ENCODE measurements at places on chromosomes 6 and 20. TPM values are rescaled to one million over a fixed set of nuclear protein-coding genes. Genes with fewer than 3 reads are reported as not detected.
A peak's percentile ranks its signal among the peaks of the same experiment; 100 is the strongest.

The DUSP15 gene
- total RNA-seq, result 11.1 TPM

The IRAK1BP1 gene
- 5.9 TPM for total RNA-seq

The BACH2 gene
- total RNA-seq, result 22.8 TPM

The GPLD1 gene
- total RNA-seq, result 25.0 TPM

The TMEM170B gene
- 31.3 TPM for total RNA-seq

The MOCS3 gene
- 3.7 TPM for total RNA-seq

The ZNF831 gene
- total RNA-seq, result 5.2 TPM

The MCHR2 gene
- total RNA-seq, result 21.7 TPM

- no peak for DNase-seq
Measured at GRCh38 chr6:111872401-111873177, 663 bp downstream of the FYN start.

- DNase-seq, result no peak
Measured at GRCh38 chr6:6002848-6003620, 3.7 kb downstream of the NRN1 start.

GRCh38 chr20:63150391-63150898 is 65.5 kb downstream of the YTHDF1 start:
- DNase-seq, result no peak

DNA sequence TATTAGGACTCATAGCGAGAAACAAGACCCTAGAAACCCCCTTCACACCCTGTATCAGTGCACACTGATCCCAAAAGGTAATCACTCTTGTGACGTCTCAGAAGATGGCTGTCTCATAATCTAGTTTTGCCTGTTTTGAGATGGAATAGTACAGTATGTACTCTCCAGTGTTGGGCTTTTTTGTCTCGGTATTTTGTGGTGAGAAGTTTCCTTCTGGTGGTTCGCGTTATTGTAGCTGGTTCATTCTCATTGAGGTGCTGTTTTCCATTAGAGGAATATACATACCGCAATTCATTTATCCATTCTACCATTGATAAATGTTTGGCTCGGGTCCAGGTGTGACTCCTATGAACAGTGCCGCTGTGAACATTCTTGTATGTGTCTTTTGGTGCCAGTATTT is 27.9 kb upstream of the MAP3K4 start:
- DNase-seq, result no peak

GRCh38 chr6:54618572-54618971 is 228.0 kb upstream of the FAM83B start:
- DNase-seq, result no peak

GRCh38 chr6:156780102-156780641 is 3.0 kb downstream of the ARID1B start:
- DNase-seq, result no peak

DNA sequence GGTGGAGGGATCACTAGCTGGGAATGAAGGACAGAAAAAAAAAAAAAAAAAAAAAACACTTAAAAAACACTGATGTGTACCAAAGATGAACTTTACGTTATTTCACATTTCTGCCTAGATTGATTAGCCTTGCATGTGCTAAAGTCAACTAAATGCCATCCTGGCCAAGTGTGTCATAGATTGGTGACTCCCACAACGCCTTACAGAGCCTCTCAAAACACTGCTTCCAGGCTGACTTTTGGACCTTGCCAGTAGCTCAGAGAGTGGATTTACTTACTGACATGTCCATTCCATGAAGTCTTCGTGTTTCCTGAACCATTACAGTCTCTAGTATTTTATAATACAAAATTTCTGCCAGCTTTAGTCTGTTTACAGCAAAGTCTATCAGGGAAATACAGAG is 40.5 kb downstream of the RBL1 start:
- DNase-seq, result no peak

DNA sequence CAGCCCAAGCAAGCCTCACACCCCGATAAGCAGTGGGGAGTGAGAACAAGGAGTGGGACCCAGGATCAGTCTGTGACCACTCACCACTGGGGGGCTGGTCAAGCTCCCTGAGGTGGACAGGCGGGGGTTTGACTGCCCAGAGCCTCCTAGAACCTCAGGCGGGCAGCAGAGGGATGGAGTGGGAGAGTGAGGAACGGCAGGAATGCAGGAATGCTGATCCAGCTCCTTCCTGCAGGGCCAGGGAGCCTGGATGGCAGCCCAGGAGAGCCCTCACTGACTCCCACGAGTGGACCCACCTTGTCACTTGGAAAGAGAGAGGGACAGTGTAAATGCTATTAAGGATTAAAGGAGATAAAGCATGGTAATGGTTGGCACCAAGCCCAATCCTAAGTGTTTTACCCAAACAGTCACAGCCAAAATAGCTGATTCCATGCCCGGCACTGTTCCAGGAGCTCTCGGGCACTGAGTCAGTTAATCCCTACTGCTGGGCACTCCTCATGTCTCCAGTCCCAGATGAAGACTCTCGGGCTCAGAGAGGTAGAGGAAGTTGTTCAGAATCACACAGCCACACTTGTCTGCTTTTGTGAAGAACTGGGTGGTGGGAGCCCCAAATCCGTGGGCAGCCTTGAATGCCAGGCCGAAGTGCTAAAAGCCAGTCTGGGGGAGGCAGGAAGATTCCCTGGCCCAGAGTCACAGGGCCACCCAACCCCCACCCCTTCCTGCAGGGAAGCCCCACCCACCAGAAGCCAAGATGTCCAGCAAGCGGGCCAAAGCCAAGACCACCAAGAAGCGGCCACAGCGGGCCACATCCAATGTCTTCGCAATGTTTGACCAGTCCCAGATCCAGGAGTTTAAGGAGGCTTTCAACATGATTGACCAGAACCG is 3.1 kb downstream of the MYL9 start:
- no peak for DNase-seq

DNA sequence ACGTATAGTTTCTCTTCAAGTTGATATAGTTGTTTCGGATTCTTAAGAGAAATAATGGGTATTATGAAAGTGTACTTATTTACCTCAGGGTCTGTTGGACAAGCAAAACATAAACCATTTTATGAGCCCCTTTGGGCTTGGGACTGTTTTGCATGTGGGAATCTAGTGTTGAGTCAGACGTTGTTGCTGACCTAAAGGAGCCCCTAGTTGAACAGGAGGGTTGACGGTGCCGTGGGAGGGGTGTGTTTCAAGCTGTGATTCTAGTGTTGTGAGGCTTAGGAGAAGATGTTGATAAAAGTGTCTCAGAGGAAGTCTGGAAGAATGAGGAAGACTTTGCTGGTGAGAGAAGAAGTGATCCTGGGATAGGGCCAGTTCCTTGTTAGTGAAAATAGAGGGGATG is 140.0 kb downstream of the ARID1B start:
- no peak for DNase-seq

DNA sequence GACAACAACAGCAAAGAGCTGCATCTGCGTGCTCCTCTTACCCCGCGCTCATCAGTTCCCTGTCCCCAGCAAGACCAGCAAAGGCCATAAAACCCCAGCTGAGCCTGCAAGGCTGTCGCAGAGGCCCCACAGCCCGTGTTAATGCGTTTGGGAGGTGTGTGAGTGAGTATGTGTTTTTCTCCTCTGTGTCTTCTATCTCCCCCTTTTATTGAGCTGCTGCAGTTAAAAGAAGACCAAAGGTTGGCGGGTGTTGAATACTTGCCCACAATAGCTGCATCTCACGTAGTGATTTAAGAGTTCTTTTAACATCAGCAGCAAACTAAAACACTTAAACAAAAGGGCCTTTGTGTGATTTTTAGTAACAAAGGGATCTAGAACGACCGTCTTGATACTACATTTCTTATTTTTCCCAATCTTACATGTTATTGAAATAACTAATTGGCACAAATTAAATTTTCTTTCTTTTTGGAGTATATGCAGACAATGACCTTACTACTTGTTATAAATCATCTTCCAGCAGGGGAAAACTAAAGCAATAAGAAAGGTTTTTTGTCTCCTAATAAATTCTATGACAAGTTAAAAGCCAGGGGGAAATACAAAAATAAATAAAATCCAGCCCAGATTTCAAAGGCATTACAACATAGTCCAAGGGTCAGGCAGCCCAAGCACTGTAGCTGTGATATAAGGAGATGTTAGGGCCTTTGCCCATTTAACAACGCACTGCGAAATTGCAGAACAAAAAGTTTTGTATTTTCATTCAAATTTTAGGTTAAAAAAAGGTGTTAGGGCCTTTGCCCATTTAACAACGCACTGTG is 27.2 kb upstream of the CNKSR3 start:
- no peak for DNase-seq

DNA sequence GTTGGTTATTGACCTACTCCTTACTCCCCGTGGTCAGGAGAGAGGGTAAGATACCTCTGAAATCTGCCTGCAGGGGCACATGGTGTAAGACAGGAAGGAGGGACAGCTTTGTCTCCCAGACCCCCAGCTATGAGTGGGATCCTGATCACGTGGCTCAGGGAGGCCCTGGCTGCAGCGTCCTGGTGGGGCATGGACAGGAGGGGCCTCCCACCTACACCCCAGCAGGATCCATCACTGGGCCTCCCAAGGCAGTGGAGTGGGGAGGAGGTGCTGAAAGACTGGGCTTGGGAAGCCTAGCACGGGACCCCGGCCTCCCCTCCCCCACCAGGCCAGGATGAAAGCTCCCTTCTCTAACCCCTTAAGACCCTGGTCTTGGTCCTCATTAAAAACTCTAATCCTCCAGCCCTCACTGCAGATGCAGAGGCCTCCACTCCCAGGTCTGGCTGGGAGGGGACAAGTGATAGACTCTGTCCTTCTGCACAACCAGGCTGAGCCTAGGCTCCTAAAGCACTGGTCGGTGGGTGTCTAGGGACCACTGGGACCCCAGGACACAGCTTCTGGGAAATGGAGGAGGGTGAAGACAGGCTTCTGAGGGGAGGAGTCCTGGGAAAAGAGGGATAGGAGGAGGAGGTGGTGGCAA is 29.6 kb upstream of the VEGFA start:
- no peak for DNase-seq

- DNase-seq, result no peak
Measured at GRCh38 chr6:25006565-25007001, 70.8 kb upstream of the RIPOR2 start.

DNA sequence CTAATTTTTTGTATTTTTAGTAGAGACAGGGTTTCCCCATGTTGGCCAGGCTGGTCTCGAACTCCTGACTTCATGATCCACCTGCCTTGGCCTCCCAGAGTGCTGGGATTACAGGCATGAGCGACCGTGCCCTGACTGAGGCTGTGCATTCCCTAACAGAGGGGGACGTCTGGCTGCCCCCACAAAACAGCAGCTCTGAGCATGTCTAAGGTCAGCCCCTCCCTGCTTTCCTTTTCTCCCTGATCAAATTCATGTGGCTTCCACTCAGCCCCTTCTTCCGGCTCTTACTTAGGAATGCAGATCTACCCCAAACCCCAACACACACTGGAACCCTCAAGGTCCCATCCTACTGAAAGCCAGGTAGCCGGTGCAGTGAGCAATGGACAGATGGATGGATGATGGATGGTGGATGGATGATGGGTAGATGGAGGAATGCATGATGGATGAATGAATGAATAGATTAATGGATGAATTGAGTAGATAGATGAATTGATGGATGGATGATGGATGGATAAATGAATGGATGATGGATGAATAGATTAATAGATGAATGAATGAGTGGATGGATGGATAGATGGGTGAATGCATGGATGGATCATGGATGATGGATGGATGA is 91.5 kb upstream of the BHLHE23 start:
- DNase-seq, result peak; percentile 15

GRCh38 chr6:2611092-2611491 is 139.6 kb downstream of the MYLK4 start:
- no peak for DNase-seq

- no peak for DNase-seq
Measured at GRCh38 chr20:41140226-41141133, 3.1 kb downstream of the PLCG1 start.

DNA sequence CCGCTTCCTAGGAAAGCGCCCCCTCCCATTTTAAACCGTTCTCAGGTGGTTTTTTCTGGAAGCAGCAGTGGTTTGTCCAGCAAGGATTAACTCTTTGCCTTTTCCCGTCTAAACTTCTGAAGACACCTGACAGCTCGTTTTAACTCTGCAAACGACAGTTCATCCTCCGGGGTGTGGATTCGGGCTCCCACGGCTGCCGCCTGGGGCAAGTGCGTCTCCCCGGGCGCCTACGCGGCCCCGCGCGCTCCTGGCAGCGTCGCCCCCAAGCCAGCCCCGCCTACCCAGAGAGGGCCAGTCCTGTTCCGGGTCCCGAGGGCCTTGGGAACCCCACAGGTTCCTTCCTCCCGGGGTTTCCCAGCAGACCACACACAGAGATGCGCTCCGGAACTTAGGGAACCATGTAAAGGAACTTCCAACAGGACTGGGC is 54.4 kb downstream of the PRR18 start:
- DNase-seq, result no peak

DNA sequence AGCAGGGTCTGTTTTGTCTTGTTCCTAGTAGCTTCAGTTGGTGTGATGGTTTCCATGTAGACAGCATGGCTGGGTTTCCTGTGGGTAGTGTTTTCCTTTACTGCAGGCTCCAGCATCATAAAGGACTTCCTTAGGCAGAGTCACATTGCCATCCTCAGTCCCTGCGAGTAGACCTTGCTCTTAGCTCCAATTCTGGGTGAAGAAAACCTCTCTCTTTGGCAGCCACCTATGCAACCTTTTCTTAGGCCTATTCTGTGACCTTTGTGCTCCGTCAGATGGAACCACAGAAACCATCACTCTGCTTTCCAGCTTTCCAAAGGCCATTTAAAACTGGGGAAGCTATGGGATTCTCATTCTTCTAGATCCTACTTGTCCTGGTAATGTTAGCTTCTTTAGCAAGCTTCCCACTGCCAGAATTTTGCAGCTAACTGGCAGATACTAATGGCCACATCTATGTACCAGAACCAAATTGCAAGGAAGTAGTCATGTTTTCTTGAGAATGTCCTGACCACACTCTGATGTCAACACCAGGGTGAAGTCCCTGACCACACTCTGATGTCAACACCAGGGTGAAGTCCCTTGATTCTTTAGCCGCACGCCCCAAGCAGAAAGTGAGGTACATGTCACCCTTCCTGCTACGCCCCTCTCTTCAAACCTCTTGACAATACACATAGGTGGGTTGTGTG is 646.6 kb upstream of the HS3ST5 start:
- no peak for DNase-seq

DNA sequence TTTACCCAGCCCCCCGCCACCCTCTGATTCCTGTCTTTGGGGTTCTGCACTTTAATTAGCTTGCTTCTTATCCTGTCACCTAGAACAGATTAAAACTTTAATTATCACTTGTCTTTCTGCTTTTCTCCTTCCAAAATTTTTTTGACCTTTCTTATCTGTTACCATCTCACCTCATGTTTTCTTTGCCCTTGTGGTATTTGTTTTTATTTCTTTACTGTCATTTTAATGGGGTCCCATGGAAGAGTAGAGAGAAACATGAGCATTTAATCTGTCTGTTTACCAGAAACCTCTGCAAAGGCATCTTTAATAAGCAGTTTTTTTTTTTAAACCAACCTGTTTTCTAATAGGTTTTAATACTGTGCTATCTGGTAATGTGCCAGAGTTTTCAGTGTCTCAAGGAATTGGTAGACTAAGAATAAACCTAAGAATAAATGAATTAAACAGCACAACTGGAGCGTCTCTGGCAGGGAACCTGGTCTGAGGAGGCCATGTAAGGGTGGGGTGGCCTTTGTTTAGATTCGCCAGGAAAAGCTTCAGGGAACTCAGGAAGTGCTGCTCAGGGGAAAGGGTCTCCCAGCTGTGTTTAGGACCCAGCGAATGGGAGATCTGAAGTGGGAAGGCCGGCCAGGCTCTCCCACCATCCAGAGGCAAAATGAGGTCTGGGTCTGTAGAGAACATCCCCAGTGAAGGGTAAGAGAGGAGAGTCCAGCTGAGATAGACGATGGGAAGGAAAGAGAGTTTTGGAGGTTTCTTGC is 69.8 kb downstream of the ARID1B start:
- DNase-seq, result no peak

GRCh38 chr6:101386982-101387381 is 6.5 kb upstream of the GRIK2 start:
- no peak for DNase-seq

- DNase-seq, result peak; percentile 42
Measured at GRCh38 chr6:82040405-82041221, 206.9 kb downstream of the IBTK start.

Measured in dorsolateral prefrontal cortex (tissue), 122 donors.